Activated T-cell treated with anti-CD3 and anti-CD28 coated beads, Interleukin-2, amount 50 U/mL, for 72 hours (primary cell): ENCODE measurements at places on chromosomes 5 and 9. TPM values are rescaled to one million over a fixed set of nuclear protein-coding genes. Genes with fewer than 3 reads are reported as not detected.
A peak's percentile ranks its signal among the peaks of the same experiment; 100 is the strongest.

Gene STKLD1
- total RNA-seq = 1.3 TPM

Gene ENTPD8
- total RNA-seq = not detected

Gene ANKRD55
- total RNA-seq = 0.74 TPM

GRCh38 chr5:90747693-90748092, 189.1 kb downstream of the ADGRV1 start:
- DNase-seq = no peak

DNA sequence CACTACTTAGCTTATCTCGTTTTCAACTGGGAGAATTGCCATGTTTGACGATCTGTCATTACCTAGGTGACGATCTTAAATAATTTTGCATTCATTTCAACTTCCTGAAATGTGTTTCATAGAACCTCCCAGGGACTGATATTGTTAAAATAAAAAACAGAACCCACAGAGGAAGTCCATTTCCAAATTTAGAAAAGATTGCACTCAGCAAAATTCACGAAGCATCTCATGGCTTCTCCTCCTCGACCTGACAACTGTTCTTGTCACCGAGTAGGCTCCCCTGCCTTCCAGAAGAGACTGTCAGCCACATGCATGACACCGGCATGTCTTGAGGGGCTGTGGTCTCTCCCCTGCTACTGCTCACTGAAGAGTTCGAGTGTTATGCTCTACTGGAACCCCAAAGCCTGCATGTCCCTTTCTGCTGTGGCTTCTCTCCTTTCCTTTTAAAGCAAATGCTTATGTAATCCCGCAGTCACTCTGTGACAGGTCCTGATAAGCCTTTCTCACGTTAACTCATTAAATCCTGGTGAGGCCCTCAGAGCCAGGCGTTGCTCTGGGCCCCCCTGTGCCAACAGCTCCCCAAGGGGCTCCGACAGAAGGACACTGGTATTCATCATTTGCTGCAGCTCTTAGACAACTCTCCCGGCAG, 26.8 kb upstream of the ANKRD33B start:
- DNase-seq = no peak

- no peak for DNase-seq
Measured at GRCh38 chr9:90330231-90330630, 312.4 kb downstream of the DIRAS2 start.

DNA sequence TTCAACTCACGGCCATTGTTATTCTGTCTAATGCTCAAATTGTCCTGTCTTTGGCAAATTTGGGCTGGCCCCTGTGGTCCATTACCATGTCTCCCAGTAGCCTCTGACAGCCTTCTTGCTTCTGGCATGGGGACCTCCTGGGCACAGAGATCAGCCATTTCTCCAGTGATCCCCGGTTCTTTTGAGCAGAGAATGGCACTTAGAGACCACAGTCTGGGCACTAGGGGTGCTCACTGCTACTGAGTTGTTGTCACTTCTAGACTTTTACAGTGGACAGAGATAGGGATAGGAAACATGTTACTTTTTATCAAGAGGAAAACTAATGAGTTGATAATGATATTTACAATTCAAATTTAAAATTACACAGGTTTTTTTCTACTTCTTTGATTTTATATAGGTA, 47.6 kb upstream of the BARHL1 start:
- no peak for DNase-seq

- no peak for DNase-seq
Measured at GRCh38 chr9:131382850-131383729, 10.8 kb upstream of the PRRC2B start.

GRCh38 chr5:62627121-62627520, 48.5 kb downstream of the LRRC70 start:
- no peak for DNase-seq

- DNase-seq = no peak
Measured at GRCh38 chr5:89756955-89757354, 652.6 kb downstream of the CETN3 start.

DNA sequence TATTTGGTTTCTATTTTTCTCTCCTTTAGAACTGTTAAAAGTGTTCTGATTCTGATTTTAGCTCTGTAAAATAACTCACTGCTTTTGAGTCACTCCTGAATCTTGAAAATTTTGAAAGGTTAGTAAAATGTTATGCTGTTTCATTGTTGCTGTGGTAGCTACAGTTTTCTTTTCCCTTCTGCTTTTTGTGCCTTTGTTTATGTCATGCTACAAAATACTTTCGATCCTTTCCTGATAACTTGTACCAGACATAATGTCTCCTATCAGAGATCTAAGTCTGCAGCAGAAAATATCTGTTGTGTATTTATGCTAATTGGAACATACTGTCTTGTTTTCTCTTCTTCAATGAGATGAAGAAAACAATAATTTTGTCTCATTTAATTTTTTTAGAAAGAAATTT, 26.9 kb upstream of the CEP120 start:
- DNase-seq = no peak

DNA sequence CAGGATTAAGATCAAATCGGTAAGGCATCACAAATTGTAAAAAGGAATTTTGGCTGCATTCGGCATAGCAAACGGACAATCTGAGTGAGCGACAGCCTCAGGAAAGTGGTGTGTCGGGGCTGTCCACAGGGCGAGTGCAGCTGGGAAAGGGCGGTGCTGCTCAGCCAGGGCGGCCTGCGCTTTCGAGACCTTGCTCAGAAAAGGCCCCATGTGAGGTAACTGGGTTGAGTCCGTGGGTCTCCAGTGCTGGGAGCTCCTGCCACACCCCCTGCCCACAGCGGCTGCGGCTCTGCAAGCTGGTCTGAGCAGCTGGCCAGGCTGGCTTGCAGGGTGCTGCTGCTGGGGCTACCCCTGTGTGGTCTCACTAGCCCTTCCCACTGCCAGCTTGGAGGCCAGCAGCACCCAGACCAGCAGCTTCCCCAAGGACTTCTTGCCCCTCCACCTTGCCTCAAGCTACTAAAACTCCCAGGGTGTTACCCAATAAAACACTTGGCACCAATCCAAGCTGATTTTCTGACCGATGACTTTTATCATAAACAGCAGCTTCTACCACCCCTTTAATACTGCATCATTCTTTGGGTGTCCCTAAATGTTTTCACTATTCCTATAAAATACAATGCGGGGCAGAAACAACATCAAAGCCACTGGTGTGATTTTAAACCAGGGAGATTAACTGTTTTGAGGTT, 6.2 kb downstream of the SURF2 start:
- DNase-seq = no peak

DNA sequence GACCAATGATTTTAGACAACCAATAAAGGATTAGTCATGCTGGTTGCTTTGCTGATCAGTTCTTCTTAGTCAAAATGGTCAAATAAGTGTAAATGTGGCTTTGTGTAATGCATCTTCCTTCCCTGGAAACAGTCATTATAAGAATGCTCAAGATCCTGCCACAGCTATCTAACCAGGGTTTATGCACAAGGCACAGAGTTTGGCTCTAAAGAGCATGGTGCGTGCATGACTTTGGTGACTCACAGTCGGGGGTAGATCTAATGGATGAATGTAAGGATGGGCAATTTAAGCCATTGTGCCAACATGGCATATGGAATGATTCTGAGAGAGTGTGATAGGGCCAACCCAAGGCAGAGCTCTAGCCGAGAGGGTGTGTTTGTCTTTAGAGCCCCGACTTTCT, 6.5 kb downstream of the LIX1 start:
- peak; percentile 40 for DNase-seq

- no peak for DNase-seq
Measured at GRCh38 chr5:873328-873727, 19.3 kb downstream of the BRD9 start.
